ENCODE measurements at places on chromosomes 12 and 14. TPM values are rescaled to one million over a fixed set of nuclear protein-coding genes. Genes with fewer than 3 reads are reported as not detected.

NELL2 gene
- polyA plus RNA-seq = 5.2 TPM

SLC2A14 gene
- not detected for polyA plus RNA-seq

CAND1 gene
- 49.0 TPM for polyA plus RNA-seq

BIN2 gene
- 93.8 TPM for polyA plus RNA-seq

EAPP gene
- polyA plus RNA-seq = 107 TPM
